ENCODE measurements at places on chromosomes 6 and 20. TPM values are rescaled to one million over a fixed set of nuclear protein-coding genes. Genes with fewer than 3 reads are reported as not detected.

ABHD12 gene
- 35.1 TPM for total RNA-seq

GGTLC1 gene
- total RNA-seq, result not detected

SYNGAP1 gene
- total RNA-seq, result 2.8 TPM

MYCT1 gene
- total RNA-seq, result 120 TPM

TAGAP gene
- total RNA-seq, result under 0.01 TPM

ID4 gene
- total RNA-seq, result under 0.01 TPM

KCNK16 gene
- not detected for total RNA-seq

RRBP1 gene
- total RNA-seq, result 41.6 TPM

Data from dermis microvascular lymphatic vessel endothelial cell (primary cell).